Uterus (tissue), 4 donors: ENCODE measurements at places on chromosomes 16 and 17.

GRCh38 chr16:50458667-50459495 is 89.3 kb upstream of the NKD1 start:
- no peak overlapping the region for H3K27ac ChIP-seq
- H3K27me3 ChIP-seq = no peaks in the 10 kb centered on the region
- H3K4me1 ChIP-seq = no peaks in the 10 kb centered on the region
- no peak overlapping the region for H3K4me3 ChIP-seq
- no peaks in the 10 kb centered on the region for H3K36me3 ChIP-seq
- no peak for DNase-seq

DNA sequence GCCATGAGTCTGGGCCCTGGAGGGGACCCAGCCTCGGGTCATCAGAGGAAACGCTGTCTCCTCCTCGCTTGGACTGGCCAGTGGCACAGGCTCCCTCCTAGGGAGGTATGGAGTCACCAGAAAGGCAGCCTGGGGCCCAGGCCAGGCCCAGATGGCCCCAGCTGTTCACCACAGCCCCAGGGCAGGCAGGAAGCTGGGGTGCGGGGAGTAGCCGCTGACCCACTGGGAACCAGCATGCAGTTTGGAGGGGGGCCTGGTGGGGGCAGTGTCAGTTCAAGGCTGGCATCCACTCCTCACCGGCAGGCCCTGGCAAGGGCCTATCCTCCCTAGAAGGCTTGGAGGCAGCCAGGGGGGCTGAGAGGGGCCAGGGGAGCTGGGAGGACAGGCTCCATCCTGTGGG is 48.8 kb downstream of the SDK2 start:
- no peaks in the 10 kb centered on the region for H3K36me3 ChIP-seq
- no peak for DNase-seq
- H3K27ac ChIP-seq = no peak overlapping the region

- H3K4me3 ChIP-seq = no peak overlapping the region
- H3K4me1 ChIP-seq = no peaks in the 10 kb centered on the region
- H3K27ac ChIP-seq = no peak overlapping the region
- H3K36me3 ChIP-seq = no peaks in the 10 kb centered on the region
These were observed 89.7 kb upstream of the MPHOSPH6 start for GRCh38 chr16:82259731-82260130.

GRCh38 chr17:1100382-1100781 is 79.4 kb downstream of the ABR start:
- no peak for DNase-seq
- H3K4me1 ChIP-seq = no peaks in the 10 kb centered on the region
- no peaks in the 10 kb centered on the region for H3K36me3 ChIP-seq
- no peak overlapping the region for H3K4me3 ChIP-seq
- H3K27ac ChIP-seq = no peak overlapping the region
- no peaks in the 10 kb centered on the region for H3K27me3 ChIP-seq

DNA sequence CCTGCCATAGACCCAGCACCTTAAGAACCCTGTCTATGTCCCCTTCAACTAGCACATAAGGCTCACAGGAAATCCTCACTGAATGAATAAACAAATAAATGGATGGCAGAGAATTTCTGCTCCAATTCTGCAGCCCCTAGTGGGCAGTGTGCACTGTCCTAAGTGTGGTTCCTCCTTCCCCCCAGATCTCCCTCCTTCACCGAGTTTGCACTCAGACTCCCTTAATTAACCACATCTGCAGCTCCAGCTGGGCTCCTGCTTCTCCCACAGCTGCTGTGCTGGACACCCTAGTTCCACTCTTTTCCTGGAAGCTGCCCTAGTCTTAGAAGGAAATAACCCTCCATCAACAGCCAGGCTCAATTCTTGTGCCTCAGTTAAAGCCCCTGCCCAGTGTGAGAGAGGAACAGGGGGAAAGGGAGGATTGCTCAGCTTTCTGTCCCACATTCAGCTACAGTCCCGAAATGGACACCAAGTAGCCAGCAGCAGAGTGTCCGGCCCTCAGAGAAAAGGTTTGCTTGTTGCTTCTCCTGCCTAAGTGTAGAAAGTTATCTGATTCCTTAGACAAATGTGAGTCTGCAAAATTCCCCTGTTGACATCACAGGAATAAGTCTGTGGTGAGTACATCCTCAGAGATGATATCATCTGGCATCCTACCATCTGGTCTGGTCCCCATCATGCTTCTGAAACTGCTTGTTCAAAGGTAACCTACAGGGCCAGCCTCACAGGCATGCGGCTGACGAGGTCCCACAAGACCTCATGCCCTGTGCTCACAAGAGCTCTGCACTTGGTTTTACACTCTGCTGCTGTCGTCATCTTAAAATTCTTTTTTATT is 12.3 kb downstream of the LRRC3C start:
- no peaks in the 10 kb centered on the region for H3K27me3 ChIP-seq
- H3K36me3 ChIP-seq = no peaks in the 10 kb centered on the region
- H3K4me1 ChIP-seq = no peaks in the 10 kb centered on the region
- H3K27ac ChIP-seq = peak overlapping the region; percentile 74

DNA sequence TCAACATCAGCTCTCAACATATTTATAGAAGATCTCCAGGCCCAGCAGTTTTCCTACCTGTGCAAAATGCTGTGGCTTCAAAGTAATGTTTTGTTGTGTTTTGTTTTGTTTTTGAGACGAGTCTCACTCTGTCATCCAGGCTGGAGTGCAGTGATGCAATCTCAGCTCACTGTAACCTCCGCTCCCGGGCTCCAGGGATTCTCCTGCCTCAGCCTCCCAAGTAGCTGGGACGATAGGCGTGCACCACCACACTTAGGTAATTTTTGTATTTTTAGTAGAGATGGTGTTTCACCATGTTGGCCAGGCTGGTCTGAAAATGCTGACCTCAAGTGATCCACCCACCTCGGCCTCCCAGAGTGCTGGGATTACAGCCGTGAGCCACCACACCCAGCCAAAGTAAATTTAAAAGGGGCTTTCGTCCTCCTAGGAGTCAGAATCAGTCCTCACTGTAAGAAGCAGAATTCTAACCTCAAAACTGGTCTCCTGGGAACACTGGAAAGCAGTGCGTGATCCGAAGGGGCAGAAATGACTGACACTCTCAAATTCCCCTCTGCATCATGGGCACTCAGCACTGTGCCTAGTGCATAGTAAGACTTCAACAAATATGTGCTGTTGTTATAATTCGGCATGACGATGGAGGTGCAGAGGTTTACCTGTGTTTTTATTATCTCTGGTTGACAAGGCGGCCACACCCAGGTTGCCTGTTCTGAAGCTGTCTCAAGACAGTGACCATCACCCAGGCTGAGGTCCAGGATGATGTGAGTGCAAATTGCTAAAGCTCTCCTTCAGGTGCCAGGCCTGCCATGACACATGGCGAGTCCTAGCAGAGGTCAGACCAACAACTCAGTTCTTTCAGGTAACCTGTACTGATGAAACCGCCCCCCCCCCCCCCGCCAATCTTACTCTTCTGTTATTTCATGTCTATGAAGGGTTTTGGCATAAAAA is 59.8 kb downstream of the ADCY9 start:
- H3K27me3 ChIP-seq = no peaks in the 10 kb centered on the region
- H3K4me1 ChIP-seq = peaks cover 5% of the 10 kb centered on the region
- H3K36me3 ChIP-seq = no peaks in the 10 kb centered on the region
- no peak for DNase-seq
- H3K27ac ChIP-seq = no peak overlapping the region
- H3K4me3 ChIP-seq = no peak overlapping the region
